ENCODE measurements at places on chromosomes 11 and 22. TPM values are rescaled to one million over a fixed set of nuclear protein-coding genes. Genes with fewer than 3 reads are reported as not detected.

DNA sequence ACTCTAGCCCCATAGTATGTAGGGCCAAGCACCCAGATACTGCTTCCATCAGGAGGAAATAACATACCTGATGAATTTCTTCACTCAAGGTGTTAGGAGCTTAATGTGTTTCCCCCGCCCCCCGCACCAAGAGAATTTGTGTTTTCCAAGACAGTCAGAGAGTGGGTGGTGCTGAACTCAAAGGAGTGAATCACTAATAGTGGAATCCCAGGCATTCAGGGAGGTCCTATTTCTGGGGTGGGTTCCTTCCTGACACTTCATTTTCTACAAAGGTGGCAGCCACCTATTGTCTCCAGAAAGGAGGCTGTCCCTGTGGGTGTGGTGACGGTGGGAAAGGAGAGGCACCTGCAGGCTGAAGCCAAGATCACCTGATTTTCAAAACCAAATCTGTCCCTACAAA lies 50.8 kb upstream of the ELF5 start:
- DNase-seq = no peak
- no peaks in the 10 kb centered on the region for H3K4me1 ChIP-seq
- no peak overlapping the region for H3K27ac ChIP-seq
- H3K36me3 ChIP-seq = no peaks in the 10 kb centered on the region

DNA sequence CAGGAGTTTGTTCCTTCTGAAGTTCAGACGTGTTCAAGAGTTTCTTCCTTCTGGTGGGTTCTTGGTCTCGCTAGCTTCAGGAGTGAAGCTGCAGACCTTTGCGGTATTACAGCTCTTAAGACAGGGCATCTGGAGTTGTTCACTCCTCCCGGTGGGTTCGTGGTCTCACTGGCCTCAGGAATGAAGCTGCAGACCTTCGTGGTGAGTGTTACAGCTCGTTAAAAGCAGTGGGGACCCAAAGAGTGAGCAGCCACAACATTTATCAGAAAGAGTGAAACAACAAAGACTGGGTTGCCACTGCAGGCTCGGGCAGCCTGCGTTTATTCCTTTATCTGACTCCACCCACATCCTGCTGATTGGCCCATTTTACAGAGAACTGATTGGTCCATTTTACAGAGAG lies 373.1 kb downstream of the ETS1 start:
- no peak overlapping the region for H3K4me3 ChIP-seq
- H3K27me3 ChIP-seq = peaks cover 4% of the 10 kb centered on the region
- no peak overlapping the region for H3K27ac ChIP-seq
- peaks cover 4% of the 10 kb centered on the region for H3K4me1 ChIP-seq
- DNase-seq = no peak

DNA sequence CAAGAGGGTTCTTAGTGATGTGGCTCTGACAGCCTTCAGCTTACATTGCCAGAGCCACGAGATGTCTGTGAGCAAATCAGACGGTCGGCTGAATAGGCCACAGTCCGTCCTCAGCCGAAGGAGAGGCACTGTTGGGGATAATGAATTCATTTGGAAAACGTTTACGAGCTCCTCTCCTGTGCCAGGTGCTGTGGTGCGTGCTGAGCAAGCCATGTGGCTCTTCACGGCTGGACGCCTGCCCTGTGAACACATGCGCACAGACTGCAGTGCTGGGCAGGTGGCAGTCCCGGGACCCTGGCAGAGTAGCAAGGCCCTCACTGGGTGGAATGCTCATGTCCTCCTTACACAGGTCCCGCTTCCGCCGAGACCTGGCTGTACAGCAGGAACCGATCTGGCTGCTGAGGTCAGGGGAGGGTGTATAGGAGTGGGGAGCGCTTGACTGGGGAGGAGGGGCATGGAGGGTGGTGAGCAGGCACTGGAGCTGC lies 6.8 kb downstream of the TBC1D22A start:
- no peaks in the 10 kb centered on the region for H3K4me1 ChIP-seq
- H3K4me3 ChIP-seq = no peak overlapping the region
- no peak for DNase-seq
- no peak overlapping the region for H3K27ac ChIP-seq
- H3K27me3 ChIP-seq = peaks cover 4% of the 10 kb centered on the region

Gene B3GAT1
- total RNA-seq = 18.2 TPM

DNA sequence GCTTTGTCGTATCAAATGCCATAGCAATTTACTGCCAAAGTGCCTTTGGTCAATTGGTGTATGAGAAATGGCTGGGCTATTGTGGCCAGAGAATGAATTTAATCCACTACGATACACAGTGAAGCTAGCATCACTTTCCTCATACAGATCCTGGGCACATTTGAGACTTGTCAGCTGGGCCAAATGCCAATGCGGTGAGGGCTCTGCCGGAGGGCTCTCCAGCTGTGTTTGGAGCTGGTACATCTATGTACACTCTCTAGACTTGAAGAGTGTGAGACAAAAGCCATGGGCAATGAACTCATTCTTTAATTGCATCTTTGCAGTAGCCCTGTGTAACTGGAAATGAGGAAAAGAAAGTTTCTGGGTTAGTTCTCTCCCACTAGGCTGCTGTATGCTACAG lies 1052.9 kb downstream of the NTM start:
- H3K4me3 ChIP-seq = no peak overlapping the region
- peaks cover 5% of the 10 kb centered on the region for H3K27me3 ChIP-seq
- H3K4me1 ChIP-seq = peaks cover 6% of the 10 kb centered on the region
- H3K27ac ChIP-seq = no peak overlapping the region

DNA sequence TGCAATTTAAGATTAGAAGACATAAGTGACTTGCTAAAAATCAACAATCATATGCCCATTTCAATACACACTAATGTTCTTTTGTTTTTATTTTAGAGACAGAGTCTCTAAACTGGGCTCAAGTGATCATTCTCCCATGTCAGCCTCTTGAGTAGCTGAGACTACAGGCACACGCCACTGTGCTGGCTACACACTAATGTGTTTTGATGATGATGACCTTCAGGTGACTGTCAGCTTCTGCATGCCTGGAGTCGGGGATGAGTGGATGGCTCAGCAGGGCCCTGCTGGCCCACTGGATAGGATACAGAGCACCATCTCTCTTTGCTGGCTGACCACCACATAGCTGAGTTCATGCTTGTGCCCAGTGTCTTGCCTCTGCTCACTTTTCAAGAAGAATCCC lies 27.0 kb upstream of the POU2AF1 start:
- H3K4me3 ChIP-seq = no peak overlapping the region
- DNase-seq = no peak
- H3K27me3 ChIP-seq = peaks cover 3% of the 10 kb centered on the region

DNA sequence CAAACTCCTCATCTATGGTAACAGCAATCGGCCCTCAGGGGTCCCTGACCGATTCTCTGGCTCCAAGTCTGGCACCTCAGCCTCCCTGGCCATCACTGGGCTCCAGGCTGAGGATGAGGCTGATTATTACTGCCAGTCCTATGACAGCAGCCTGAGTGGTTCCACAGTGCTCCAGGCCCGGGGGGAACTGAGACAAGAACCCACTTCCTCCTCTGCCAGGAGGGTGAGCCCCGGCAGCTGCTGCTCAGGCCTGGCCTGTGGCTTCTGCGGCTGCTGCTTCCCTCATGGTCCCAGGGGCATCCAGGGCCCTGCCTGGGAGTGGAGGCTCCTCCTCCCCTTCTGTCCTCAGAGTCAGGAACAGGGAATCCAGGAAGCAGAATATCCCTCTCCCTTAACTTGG lies 98.4 kb downstream of the ZNF280B start:
- no peaks in the 10 kb centered on the region for H3K36me3 ChIP-seq
- DNase-seq = no peak
- H3K4me1 ChIP-seq = peaks cover 2% of the 10 kb centered on the region
- H3K4me3 ChIP-seq = no peak overlapping the region

- no peak for DNase-seq
- H3K4me1 ChIP-seq = no peaks in the 10 kb centered on the region
- H3K36me3 ChIP-seq = peaks cover 17% of the 10 kb centered on the region
- no peak overlapping the region for H3K4me3 ChIP-seq
These were observed 60.3 kb downstream of the MTMR2 start for GRCh38 chr11:95863486-95864140.

- H3K4me1 ChIP-seq = peaks cover 4% of the 10 kb centered on the region
- DNase-seq = no peak
- no peak overlapping the region for H3K4me3 ChIP-seq
- H3K27me3 ChIP-seq = no peaks in the 10 kb centered on the region
- H3K27ac ChIP-seq = no peak overlapping the region
These were observed 30.9 kb upstream of the BAIAP2L2 start for GRCh38 chr22:38141217-38141973.

DNA sequence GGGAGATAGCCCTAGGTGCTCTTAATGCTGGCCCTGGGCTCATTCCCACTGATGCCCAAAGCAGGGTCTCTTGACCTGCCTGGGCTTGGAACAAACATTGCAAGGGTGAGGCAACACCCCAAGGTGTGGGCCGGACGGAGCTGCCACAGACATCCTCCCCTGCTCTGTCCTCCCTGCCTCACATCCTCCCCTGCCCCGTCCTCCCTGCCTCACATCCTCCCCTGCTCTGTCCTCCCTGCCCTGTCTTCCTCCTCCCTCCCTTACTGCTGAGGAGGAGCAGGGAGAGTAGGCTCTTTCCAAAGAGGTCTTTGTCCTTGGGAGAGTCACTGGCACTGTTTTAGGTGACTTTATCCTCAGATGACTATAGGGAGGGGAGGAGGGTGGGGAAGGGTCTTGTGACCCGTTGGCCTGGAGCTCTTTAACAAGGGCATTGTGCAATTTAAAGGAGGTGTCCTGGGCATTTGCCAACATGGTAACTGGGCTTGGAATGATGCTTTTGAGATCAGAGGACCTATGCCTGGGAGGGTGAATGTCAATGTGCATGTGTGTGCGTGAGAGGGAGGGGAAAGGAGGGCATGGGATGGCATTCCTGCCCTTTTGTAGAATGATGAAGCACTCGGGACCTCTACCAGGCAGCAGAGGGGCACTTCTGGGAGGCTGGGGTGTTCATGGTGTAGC lies 700 bp downstream of the FAM180B start:
- H3K36me3 ChIP-seq = peaks cover 32% of the 10 kb centered on the region
- no peak for DNase-seq
- H3K27ac ChIP-seq = no peak overlapping the region
- peaks cover 29% of the 10 kb centered on the region for H3K4me1 ChIP-seq
- peaks cover 26% of the 10 kb centered on the region for H3K27me3 ChIP-seq

Gene MAPK8IP2
- 0.69 TPM for total RNA-seq

- no peaks in the 10 kb centered on the region for H3K36me3 ChIP-seq
- no peak overlapping the region for H3K27ac ChIP-seq
- H3K4me3 ChIP-seq = no peak overlapping the region
- H3K27me3 ChIP-seq = no peaks in the 10 kb centered on the region
- peaks cover 25% of the 10 kb centered on the region for H3K4me1 ChIP-seq
- DNase-seq = no peak
These were observed 23.6 kb upstream of the TMA7B start for GRCh38 chr22:39936523-39937145.

Gene TRIM49
- total RNA-seq = not detected

- no peak overlapping the region for H3K27ac ChIP-seq
- no peak for DNase-seq
- peaks cover 6% of the 10 kb centered on the region for H3K36me3 ChIP-seq
These were observed 3.1 kb downstream of the HMBS start for GRCh38 chr11:119087747-119088241.

DNA sequence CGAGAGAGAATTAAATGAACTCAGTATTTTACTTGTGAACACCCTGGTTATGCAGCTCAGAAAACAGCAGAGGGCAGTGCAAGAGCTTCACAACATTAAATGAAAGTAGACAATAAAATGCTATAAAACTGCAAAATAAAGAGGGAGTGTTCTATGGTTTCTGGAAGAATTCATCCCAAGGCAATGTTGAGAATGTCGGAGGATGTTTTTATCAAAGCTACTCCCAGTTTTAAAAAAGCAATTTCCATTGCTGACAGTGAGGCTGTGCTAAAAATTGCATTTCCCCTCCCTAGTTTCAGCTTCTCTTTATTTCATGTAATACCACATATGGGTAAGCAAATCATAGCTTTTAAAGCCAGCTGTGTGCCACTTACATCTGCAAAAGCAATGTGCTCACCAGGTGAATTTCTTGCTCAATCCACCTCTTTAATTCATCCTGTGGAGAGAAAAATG lies 296.8 kb downstream of the RAB38 start:
- H3K36me3 ChIP-seq = no peaks in the 10 kb centered on the region
- no peak overlapping the region for H3K27ac ChIP-seq
- H3K4me1 ChIP-seq = no peaks in the 10 kb centered on the region
- H3K27me3 ChIP-seq = no peaks in the 10 kb centered on the region
